ENCODE measurements at places on chromosomes 5 and 9. TPM values are rescaled to one million over a fixed set of nuclear protein-coding genes. Genes with fewer than 3 reads are reported as not detected.

DNA sequence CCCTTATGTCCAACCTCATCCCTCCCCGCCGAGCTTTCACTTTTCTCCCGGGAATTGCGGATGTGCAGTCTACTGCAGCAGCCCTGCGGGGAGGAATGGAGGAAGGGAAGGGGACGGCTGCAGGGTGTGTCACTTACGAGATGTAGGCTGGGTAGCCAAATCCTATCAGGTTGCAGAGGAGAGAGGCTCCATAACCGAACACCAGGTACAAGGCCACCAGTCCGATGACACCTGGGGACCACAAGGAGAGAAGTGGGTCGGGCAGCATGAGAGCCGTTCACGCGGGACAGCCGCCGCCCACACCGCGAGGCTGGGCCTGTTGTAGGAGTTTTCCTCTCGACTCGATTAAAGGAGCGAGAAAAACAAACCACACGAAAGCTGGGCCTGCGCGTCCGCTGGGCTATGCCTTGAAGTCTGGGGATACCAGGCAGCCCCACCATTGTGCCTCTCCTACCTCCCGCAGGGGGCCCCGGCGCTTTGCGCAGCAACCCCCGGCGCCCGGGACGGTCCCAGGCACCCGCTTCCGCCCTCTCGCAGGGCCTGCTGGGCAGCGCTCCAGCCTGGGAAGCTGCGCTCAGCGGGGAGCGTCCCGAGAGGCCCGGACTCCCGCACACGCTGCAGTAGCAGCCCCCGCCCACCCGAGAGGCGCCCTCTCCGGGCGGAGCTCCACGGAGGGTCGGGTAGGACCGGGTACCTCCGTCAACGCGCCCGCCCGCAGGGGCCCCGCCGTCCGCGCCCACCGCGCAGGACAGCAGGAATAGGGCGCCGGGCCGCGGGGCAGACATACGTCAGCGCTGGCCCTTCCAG, 798 bp downstream of the REEP5 start:
- DNase-seq = no peak

Gene CCL21
- 5.9 TPM for total RNA-seq

Gene F2R
- total RNA-seq = 15.1 TPM

- DNase-seq = no peak
Observed at GRCh38 chr5:162230348-162230747, 162.8 kb downstream of the GABRG2 start.

- no peak for DNase-seq
Observed at GRCh38 chr5:120531215-120531614, 67.1 kb downstream of the PRR16 start.

DNA sequence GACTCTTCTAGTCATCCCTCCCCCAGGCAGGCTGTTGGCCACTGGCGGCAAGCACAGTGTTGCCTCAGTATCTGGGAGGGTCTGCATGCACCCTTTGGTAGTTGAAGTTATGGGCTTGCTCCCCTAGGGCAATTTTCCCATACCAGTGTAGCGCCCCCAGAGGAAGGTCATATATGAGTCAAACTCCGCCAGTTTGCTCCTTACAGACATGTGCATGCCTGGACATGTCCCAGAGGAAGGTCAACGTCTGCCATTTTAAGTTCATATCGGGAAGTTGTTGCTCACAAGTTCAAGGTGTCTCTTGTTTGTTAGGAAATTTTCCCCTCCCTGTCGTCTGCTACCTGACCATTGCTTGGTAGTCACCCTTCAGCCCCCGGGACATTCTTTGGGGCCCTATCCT, 51.3 kb upstream of the MROH2B start:
- DNase-seq = no peak

Gene IQGAP2
- 70.2 TPM for total RNA-seq

- DNase-seq = peak; percentile 26
Observed at GRCh38 chr5:141605523-141606277, 13.1 kb downstream of the DIAPH1 start.

Gene TCF7
- total RNA-seq = 6.6 TPM

GRCh38 chr5:154829589-154830218, 20.7 kb downstream of the FAXDC2 start:
- peak; percentile 61 for DNase-seq

DNA sequence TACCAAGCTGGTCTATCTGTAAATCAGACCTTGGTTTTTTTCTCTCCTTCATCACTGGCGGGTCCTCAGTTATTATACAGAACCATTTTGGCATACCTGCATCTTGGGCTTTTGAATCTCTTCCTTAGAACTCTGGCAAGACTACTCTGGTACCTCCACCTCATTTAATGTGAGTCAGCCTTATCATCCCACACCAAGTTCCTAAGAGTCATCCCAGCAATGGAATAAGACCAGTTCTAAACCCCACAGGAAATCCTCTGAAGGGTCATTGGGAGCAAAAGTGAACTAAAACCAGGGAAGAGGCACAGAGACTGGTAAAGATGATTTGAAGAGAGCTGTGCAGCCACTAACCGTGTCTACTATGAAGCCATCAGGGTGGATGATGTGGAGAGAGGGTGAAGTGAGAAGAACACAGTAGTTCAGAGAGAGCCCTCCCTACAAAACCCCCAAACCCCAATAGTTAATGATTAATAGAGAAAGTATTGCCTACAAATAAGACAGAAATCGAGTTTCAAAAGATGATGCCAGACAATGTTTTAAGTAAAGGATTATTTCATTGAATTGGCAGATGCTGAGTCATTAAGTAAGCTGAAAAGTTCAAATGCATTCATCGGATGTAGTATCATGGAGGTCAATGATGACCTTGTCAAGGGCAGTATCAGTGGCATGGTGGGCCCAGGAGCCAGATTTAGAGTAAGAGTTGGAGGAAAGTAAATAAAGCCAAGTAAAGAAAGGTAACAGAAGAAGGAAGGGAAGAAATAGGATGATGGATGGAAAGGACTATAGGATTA, 85.4 kb downstream of the PCSK1 start:
- DNase-seq = no peak

DNA sequence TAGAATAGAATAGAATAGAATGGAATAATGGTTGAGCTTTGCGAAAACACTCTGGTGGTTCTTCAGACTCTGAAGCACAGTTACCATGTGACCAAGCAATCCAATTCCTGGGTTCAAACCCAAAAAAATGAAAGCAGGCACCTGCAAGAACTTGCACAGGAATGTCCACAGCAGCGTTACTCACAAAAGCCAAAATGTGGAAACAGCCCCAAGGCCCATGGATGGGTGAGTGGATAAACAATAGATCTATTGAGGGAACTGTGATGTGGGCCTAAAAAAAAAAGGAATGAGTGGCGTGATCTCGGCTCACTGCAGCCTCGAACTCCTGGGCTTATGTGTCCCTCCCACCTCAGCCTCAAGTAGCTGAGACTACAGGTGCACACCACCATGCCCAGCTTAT, 21.4 kb upstream of the TMEM250 start:
- DNase-seq = no peak

DNA sequence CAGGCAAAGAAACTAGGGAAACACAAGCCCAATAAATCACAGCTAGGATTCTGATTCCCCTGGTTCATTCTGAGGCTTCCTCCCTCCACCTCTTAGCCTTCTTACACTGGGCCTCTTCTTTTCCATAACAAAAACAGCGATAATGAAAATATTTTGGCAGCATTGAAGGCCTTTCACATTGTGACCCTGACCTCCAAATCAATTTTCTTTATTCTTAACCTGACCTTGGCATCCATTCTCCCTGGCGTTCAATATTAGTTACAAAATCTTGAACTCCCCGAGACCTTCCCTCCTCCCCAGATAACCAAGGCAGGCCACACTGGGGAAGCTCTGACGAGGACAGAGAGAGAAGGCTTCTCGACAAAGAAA, 399.9 kb downstream of the ZSWIM6 start:
- DNase-seq = no peak

DNA sequence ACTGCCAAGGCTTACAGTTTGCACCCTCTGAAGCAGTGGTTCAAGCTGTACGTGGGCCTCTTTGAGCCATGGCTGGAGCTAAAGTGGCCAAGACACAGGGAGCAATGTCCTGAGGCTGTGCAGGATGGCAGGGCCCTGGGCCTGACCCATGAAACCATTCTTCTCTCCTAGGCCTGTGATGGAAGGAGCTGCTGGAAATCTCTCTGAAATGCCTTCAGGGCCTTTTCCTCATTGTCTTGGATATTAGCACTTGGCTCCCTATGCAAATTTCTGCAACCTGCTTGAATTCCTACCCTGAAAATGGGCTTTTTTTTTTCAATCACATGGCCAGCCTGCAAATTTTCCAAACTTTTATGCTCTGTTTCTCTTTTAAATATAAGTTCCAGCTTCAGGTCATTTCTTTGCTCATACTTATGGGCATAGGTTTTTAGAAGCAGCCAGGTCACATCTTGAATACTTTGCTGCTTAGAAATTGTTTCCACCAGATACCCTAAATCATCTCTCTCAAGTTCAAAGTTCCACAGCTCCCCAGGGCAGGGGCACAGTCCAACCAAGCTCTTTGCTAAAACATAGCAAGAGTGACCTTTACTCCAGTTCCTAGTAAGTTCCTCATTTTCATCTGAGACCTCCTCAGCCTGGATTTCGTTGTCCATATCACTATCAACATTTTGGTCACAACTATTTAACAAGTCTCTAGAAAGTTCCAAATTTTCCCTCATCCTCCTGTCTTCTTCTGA, 138.3 kb downstream of the OSTF1 start:
- DNase-seq = no peak

Gene TPPP
- total RNA-seq = 3.4 TPM

GRCh38 chr9:110545705-110546104, 33.8 kb downstream of the SVEP1 start:
- peak; percentile 45 for DNase-seq

Gene CCDC152
- 0.88 TPM for total RNA-seq

GRCh38 chr9:13992138-13993088, 321.5 kb downstream of the NFIB start:
- DNase-seq = no peak

Gene GOLM1
- 45.6 TPM for total RNA-seq

Gene MLANA
- not detected for total RNA-seq

GRCh38 chr5:138569782-138570181, 5.4 kb downstream of the HSPA9 start:
- no peak for DNase-seq

GRCh38 chr5:141560151-141560550, 58.6 kb downstream of the DIAPH1 start:
- no peak for DNase-seq

DNA sequence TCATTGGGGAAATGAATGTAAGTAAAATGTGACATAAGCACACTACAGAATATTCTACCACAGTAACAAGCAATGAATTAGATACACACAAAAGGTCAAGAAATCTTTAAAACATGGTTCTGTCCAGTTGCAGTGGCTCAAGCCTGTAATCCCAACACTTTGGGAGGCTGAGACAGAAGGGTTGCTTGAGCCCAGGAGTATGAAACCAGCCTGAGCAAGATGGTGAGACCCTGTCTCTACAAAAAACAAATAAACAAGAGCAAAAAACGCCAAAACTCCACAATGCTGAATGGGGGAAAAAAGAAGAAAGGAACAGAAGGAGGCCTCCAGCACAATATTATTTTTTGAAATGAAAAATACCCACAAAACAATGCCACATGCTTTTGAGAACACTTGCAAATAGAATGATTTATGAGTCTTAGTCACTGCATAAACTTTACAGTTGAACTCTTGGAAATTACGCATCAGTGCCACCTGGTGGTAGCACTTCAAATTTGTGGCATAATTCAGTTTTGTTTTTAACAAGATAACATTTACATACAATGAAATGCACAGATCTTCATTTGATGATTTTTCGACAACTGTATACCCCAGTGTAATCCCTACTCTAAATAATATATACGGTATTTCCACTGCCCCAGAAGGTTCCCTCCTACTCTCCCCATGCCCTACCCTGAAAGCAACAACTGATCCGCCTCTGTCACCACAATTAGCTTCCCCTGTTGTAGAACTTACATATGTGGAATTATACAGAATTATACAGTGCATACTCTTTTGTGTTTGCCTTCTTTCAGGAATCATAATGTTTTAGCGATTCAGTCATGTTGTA, 14.4 kb upstream of the SPINK4 start:
- DNase-seq = peak; percentile 37

- no peak for DNase-seq
Observed at GRCh38 chr9:30235564-30235963, 2148.9 kb upstream of the ACO1 start.

GRCh38 chr5:123659011-123659410, 147.0 kb downstream of the CSNK1G3 start:
- DNase-seq = no peak

DNA sequence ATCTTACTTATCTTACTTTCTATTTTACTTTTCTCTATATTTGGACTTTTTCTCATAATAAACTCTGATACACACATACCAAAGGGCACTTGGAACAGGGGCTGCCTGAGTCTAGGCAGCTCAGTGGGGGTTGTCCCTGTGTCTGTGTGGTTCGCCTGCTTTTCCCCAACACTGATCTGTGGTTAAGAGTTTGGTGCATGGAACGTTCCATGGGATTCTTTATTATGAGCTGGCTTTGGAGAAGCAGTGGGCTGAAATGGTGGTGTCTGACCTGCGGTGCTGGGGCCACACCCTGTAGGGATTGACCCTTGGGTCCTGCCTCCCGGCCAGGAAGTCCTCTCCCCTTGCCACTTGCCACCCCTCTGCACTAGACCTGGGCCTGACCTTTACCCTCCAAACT, 47.4 kb downstream of the ANKRD33B start:
- no peak for DNase-seq

- DNase-seq = no peak
Observed at GRCh38 chr9:132547976-132548730, 34.3 kb upstream of the BARHL1 start.

Gene NR2F1-AS1
- total RNA-seq = 7.0 TPM

- DNase-seq = no peak
Observed at GRCh38 chr5:150181027-150181426, 8.8 kb upstream of the SLC6A7 start.

Gene OTULINL
- total RNA-seq = 6.2 TPM

Gene ATOSB
- 21.1 TPM for total RNA-seq

DNA sequence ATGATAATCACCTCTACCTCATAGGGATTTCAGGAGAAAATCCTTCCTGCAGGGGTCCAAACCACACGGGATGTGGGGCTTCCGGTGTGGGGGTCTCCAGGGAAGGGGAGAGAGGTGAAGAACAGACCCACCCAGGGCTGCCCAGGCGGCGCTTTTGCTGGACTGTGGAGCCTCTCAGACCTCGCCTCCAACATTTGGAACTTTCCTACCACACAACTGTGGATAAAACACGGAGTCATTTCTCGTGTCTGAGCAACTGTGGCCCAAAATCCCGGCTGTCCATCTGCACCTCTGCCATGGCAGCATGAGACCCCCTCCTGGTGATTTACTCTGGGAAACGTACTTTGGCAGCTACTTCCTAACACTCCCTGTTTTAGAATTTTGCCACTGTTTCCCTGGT, 307.8 kb upstream of the IRX4 start:
- no peak for DNase-seq

Gene DBN1
- total RNA-seq = 61.3 TPM

- no peak for DNase-seq
Observed at GRCh38 chr5:91127456-91128081, 255.5 kb downstream of the ARRDC3 start.

All from breast epithelium (tissue), 4 donors.